NAMALWA (cell line): ENCODE measurements at places on chromosomes 5 and 9.

DNA sequence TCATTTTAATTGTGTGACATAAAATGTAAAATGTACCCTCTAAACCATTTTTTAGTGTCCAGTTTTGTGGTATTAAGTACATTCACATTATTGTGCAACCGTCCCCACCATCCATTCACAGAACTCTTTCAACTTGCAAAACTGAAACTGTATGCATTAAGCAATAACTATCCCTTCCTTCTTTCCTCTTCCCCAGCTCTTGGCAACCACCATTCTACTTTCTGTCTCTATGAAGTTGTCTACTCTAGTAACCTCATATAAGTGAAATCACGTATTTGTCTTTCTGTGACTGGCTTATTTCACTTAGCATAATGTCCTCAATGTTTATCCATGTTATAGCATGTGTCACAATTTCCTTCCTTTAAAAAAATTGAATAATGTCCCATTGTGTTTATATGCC lies 142.4 kb downstream of the C9orf152 start:
- no peak for DNase-seq

DNA sequence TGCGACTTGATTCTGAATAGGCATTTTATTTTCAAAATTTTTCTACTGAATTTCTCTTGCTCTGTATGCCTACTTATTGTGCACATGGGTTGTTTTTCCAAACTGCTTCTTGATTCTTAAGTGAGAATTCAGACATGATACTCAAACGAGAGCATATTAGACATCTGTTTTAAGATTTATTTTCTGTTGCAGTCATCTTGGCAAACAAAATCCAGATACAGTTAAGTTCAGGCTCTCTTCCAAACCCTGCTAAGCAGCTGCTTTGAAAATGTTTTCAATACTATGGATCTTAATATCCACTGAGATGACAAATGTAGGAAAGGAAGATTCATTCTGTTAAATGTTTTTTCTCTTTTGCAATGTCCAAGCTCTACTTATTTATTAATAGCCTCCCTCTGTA lies 4.5 kb downstream of the TMEM215 start:
- no peak for DNase-seq

DNA sequence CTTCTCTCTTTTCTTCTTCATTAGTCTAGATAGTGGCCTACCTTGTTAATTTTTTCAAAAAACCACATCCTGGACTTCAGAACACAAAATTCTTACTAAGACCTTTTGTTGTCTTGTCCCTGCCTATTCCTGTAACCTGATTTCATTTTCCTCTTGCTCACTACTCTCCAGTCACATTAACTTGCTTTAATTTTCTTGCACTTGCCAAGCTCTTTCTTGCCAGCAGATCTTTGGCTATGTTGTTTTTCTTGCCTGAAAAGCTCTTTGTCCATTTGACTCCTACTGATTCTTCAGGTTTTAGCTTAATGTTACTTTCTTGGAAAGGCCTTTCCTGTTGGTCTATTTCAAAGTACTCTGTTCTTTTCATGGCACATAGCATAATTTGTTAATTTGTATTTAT lies 356.8 kb downstream of the OSTF1 start:
- no peak for DNase-seq

- DNase-seq: peak; percentile 79
These were observed 27.4 kb downstream of the LNPEP start for GRCh38 chr5:96963267-96963666.

GRCh38 chr5:10604975-10605374 lies 41.1 kb downstream of the ANKRD33B start:
- no peak for DNase-seq

- DNase-seq: no peak
These were observed 85.1 kb downstream of the AMBP start for GRCh38 chr9:113992994-113993393.

GRCh38 chr9:14500705-14501104 lies 186.8 kb upstream of the NFIB start:
- DNase-seq: no peak

- no peak for DNase-seq
These were observed 38.2 kb downstream of the COL5A1 start for GRCh38 chr9:134679616-134680392.

- no peak for DNase-seq
These were observed 22.8 kb upstream of the RNU6ATAC start for GRCh38 chr9:134187110-134187531.

DNA sequence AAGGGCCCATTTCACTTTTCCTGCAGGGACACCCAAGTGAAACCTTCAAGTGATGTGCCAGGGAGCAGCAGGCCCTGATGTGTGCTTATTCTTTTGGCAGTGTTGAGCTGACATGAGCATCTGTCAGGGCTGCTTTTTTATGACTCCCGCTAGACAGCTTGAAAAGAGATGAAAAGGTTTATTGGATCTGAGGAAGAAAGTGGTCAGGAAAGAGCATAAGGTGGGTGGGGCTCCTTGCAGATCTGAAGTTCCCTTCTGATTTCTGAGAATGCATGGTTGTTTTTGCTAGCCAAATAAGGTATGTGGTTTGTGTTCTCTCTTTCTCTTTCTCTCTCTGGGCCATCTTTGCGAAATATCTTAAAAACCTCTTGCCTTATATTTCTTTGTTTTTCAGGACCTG lies 316.1 kb downstream of the DMRT2 start:
- DNase-seq: no peak

GRCh38 chr5:151892393-151892792 lies 32.3 kb downstream of the GLRA1 start:
- DNase-seq: no peak

DNA sequence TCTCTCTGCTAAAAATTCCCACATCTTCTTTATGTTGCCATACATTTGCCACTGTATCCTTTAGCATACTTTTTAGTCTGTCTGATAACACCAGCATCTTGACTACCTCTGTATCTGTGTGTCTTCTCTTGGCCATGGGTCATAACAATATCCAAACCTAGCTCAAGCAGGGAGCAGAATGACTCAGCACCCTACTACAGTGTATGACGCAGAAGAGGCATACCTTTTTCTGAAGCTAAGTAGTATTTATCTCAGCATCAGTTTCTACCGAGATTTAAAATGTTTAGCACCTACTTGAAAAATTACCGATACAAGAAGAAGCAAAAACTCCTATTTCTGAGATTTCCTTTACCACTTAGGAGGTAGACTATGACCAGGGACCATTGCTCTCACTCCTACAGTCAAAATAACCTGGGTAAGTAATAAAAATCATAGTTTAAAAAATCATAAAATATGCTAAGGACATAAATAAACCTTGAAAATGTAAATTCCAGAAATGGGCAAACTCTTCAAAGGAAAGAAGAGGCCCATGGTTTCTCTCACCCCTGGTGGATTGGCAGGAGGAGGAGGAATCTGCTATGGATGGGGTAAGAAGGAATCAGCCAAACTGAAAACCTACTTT lies 286.5 kb downstream of the MAST4 start:
- DNase-seq: no peak

GRCh38 chr5:61308712-61309111 lies 23.3 kb upstream of the ZSWIM6 start:
- no peak for DNase-seq
